ENCODE measurements at places on chromosomes 7 and 10.

GRCh38 chr10:27819781-27820531 lies 74.3 kb upstream of the MKX start:
- DNase-seq: no peak

- DNase-seq: no peak
These were observed 8.0 kb downstream of the GDI2 start for GRCh38 chr10:5805260-5805659.

- no peak for DNase-seq
These were observed 97.4 kb downstream of the RAB18 start for GRCh38 chr10:27601503-27601902.

GRCh38 chr10:60737242-60737641 lies 41.0 kb upstream of the CDK1 start:
- DNase-seq: no peak

Measured in stimulated activated CD4-positive, alpha-beta T cell treated with anti-CD3 and anti-CD28 coated beads, Interleukin-1b, Interleukin-23, amount 100 ng/mL, for 24 hours (primary cell).